PC-9 (cell line): ENCODE measurements at places on chromosomes 12 and 14. TPM values are rescaled to one million over a fixed set of nuclear protein-coding genes. Genes with fewer than 3 reads are reported as not detected.
A peak's percentile ranks its signal among the peaks of the same experiment; 100 is the strongest.

- H3K27ac ChIP-seq = no peak overlapping the region
- H3K36me3 ChIP-seq = no peaks in the 10 kb centered on the region
- no peaks in the 10 kb centered on the region for H3K27me3 ChIP-seq
- H3K4me3 ChIP-seq = no peak overlapping the region
- no peak for DNase-seq
Observed at GRCh38 chr14:89681086-89682018, 264.3 kb upstream of the FOXN3 start.

DNA sequence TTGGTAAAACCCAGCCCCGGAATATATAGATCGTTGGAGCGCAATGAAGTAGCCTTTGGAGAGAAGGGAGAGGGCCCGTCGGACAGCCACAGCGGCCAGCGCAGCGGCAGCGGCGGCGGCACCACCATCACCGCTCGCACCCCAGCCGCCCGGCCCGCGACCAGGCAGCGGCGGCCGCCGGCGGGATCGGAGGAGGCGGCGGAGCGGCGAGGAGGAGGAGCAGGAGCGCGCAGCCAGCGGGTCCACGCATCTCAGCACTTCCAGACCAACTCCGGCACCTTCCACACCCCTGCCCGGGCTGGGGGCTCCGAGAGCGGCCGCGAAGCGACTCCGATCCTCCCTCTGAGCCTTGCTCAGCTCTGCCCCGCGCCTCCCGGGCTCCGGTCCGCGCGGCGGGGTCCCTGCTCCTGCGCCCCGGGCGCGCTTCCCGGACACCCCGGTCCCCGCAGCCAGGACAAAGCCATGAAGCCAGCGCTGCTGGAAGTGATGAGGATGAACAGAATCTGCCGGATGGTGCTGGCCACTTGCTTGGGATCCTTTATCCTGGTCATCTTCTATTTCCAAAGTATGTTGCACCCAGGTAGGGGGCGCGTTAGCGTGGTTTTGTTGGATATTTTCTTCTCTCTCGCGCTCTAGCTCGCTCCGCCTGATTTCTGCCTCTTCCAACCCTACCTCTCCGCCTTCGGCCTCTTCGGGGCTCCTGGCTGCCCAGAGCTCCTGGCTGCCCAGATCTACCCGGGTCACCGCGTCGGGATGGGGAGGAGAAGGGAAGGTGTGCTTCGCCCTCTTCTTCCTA is 400 bp downstream of the CHST11 start:
- H3K4me1 ChIP-seq = peaks cover 47% of the 10 kb centered on the region
- no peaks in the 10 kb centered on the region for H3K27me3 ChIP-seq
- H3K27ac ChIP-seq = peak overlapping the region; percentile 58
- peak overlapping the region; percentile 89 for H3K4me3 ChIP-seq
- H3K36me3 ChIP-seq = no peaks in the 10 kb centered on the region
- DNase-seq = peak; percentile 42

The OR4E2 gene
- not detected in 2 replicates for total RNA-seq

GRCh38 chr12:14561677-14562238 is 5.9 kb downstream of the PLBD1 start:
- no peaks in the 10 kb centered on the region for H3K36me3 ChIP-seq
- H3K27ac ChIP-seq = no peak overlapping the region
- no peaks in the 10 kb centered on the region for H3K27me3 ChIP-seq
- DNase-seq = no peak
- H3K4me1 ChIP-seq = no peaks in the 10 kb centered on the region
- no peak overlapping the region for H3K4me3 ChIP-seq

The RNASE2 gene
- not detected in 2 replicates for total RNA-seq

The SSPN gene
- 10.4 and 14.0 TPM in 2 replicates for total RNA-seq

The ACSS3 gene
- total RNA-seq = 8.5 and 9.4 TPM in 2 replicates

The KRT78 gene
- total RNA-seq = 1.5 and 1.7 TPM in 2 replicates

The PTGER2 gene
- total RNA-seq = 0.15 TPM in 1 of 2 replicates, not detected in the other

DNA sequence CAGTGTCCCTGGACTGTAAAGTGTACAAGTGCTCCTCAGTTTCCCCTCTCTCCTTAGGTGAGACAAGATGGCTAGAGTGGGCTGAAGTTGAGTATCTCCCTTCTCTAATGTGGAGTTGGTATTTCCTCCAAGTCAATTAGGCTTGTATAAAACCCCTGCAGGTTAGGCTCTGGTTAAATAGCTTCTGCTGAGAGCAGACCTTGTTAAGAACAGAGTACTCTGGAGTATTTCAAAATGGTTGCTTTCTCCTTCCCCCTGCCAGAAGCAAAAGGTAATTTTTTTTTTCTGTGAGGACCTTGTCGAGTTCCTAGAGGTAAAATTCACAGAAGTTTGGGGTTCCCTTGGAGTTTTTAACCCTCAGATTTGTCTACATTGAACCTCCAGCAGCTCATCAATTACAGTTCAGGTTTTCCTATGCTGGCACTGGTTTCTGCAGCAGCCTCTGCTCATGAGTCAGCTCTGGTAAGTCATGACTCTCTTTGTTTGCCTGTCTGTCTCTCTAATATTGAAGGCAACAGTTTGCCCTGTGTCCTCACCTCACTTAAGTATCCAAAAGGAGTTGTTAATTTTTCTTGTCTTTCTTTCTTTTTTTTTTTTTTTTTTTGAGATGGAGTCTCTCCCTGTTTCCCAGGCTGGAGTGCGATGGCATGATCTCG is 27.8 kb upstream of the GLIPR1 start:
- H3K36me3 ChIP-seq = no peaks in the 10 kb centered on the region
- no peak overlapping the region for H3K4me3 ChIP-seq
- DNase-seq = no peak
- H3K27ac ChIP-seq = no peak overlapping the region

DNA sequence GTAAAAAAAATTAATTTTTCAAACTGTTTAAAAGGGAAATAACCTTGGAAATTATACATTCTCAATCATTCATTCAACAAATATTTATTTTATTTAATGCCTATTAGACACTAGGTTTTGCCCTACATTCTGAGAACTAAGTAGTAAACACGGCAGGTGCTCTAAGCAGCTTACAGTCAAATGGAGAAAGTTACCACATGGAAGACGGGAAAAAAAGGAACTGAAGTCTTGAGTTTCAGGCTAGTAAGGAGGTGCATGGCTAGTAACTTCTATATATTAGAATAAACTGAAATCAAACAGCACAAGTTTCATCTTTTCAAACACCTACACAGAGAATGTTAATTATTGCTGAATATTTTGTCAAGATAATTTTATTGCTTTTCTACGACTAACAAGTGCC is 52.9 kb downstream of the C12orf42 start:
- peaks cover 7% of the 10 kb centered on the region for H3K27me3 ChIP-seq
- H3K4me3 ChIP-seq = no peak overlapping the region
- no peak overlapping the region for H3K27ac ChIP-seq
- DNase-seq = no peak
- no peaks in the 10 kb centered on the region for H3K36me3 ChIP-seq

DNA sequence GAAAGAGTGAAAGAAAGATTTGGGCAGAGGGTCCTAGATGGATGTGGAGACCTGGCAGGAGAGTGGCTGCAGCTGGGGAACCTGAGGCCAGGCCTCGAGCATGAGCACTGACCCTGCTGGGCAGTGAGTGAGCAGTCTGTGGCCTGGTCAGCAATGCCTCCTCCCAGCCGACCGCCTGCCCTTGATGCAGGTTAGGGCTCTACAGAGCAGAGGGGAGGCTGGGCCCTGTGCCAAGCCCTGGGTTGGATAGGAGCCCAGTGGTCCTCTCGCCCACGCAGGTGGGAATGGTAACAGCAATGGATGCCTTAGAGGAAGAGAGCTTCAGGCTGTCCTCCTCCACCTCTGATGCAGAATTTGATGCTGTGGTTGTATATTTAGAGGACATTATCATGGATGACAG is 59.8 kb downstream of the RAB35 start:
- no peak overlapping the region for H3K4me3 ChIP-seq
- no peaks in the 10 kb centered on the region for H3K27me3 ChIP-seq
- H3K36me3 ChIP-seq = no peaks in the 10 kb centered on the region
- no peak for DNase-seq
- peak overlapping the region; percentile 92; the same call in 1 of the 2 replicates for H3K27ac ChIP-seq

The LBHD2 gene
- 0.52 and 0.78 TPM in 2 replicates for total RNA-seq

The GNB3 gene
- total RNA-seq = not detected in 2 replicates

DNA sequence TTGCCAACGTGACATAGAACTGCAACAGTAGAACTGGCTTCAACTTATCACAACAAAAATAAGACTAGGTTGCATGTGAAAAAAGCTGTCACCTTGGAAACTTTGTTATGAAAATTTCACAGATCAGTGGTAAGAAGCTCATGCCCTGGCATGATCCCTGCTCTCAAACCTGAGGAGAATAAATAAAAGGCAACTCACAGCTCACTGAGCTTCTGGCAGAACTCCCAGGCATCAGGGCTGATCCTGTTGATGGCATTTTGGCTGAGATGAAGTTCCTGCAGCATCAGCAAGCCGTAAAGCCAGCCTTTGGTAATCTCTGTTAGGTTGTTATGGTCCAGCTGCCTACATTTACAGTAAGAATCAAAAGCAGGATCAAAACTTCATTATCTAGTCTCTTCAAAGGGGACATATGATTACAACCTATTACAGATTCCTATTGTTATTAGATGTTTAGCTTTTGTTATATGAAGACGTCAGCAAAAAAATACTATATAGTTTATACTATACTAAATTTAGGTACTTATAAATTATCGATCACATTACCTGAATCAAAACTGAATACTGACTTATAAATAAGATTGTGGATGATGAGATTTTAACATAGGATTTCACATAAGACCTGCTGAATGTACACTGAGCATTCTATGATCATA is 32.0 kb downstream of the LRIG3 start:
- no peak overlapping the region for H3K27ac ChIP-seq
- H3K4me1 ChIP-seq = no peaks in the 10 kb centered on the region

DNA sequence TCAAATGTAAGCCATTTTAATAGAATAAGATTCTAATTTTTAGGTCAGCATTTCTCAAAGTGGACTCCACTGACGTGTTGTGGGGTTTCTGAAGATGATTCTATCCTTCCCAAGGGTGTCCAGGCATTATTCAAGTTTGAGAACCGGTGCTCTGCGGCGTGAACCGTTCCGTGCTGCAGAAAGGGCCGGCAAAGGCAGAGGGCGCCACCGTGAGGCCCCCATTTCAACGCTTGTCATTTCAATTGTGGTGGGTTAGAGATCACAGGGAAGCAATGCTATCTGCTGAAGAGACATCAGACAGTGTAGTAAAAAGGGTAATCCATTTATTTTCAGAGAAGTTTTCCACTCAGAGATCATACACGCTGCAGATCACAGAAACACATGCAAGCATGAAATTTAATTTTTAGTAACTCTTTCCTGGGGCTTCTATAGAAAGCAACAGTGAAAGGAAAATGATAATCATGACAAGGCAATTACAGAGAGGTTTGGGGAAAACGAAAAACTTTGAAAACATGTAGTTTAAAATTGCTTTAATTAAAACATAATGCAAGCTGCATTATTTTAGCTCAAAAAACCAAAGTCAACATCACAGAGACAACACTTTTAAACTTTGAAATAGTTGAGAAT is 201.7 kb downstream of the EXOC5 start:
- no peak overlapping the region for H3K4me3 ChIP-seq
- DNase-seq = peak; percentile 18
- no peaks in the 10 kb centered on the region for H3K4me1 ChIP-seq
- H3K27ac ChIP-seq = no peak overlapping the region
- H3K36me3 ChIP-seq = no peaks in the 10 kb centered on the region
- H3K27me3 ChIP-seq = no peaks in the 10 kb centered on the region

DNA sequence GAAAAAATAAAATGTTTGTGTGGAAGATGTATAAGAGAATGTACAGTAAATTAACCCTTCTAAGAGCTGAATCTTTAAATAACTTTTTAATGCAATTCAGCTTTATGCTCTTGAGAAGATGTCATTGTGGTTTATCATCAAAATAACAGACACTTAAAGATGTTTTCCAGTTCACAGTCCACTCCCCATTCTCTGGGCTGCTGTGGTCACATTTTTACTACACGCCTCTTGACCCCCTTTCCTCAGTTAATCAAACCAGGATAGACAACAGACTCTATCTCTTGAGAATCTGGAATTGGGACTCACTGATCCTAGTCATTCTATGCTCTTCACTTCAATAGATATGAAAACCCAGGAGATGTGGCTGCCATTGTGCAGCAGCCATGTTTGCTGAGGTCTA is 24.7 kb upstream of the OR6J1 start:
- no peak for DNase-seq
- no peaks in the 10 kb centered on the region for H3K36me3 ChIP-seq
- no peaks in the 10 kb centered on the region for H3K27me3 ChIP-seq
- H3K4me3 ChIP-seq = no peak overlapping the region

DNA sequence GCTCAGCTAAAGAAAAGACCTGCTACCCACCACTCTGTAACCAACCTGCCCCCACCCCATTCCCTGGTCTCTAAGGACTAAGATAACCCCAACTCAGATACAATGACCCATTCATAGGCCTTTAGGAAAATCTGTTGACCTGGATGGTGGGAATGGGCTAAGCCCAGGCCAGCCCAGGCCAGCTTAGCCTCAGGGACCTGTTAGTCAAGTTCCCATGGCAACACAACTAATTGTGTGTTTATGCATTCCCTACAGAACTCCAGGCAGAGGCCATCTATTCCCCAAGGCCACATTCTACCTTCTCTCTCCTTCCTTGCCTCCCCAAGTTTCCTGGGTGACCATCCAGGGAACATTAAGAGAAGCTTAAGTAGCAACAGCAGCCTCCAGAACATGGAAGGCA is 16.1 kb upstream of the KRT8 start:
- no peaks in the 10 kb centered on the region for H3K36me3 ChIP-seq
- H3K4me1 ChIP-seq = peaks cover 55% of the 10 kb centered on the region
- H3K27me3 ChIP-seq = no peaks in the 10 kb centered on the region
- H3K4me3 ChIP-seq = no peak overlapping the region
- H3K27ac ChIP-seq = no peak overlapping the region

DNA sequence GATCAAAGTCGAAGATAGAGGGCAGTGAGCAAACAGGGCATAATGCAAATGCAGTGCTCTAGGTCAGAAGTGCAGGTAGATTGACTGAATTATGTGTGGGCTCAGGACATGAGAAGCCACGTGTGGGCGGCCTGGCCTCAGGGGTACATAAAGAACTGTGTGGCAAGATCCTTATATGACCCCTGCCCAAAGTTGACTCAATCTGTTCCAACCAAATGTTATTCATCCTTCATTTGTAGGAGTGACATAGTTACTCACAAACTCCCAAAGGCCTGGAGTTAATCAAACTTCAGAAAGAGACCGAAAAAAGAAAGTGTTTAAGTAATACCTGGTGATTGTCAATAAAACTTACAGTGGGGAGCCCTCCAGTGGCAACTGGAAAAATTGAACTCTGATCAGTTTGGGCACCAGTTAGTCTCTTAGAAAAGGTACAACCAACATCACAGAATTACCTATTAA is 150.4 kb upstream of the FAR2 start:
- no peaks in the 10 kb centered on the region for H3K27me3 ChIP-seq
- H3K36me3 ChIP-seq = no peaks in the 10 kb centered on the region
- no peak for DNase-seq

The MAGOHB gene
- total RNA-seq = 53.8 and 91.4 TPM in 2 replicates

- no peaks in the 10 kb centered on the region for H3K36me3 ChIP-seq
- no peaks in the 10 kb centered on the region for H3K27me3 ChIP-seq
- no peak for DNase-seq
- H3K4me3 ChIP-seq = no peak overlapping the region
Observed at GRCh38 chr12:118098911-118099671, 4.7 kb downstream of the VSIG10 start.

The RFX4 gene
- not detected in 2 replicates for total RNA-seq

- H3K36me3 ChIP-seq = no peaks in the 10 kb centered on the region
- no peak overlapping the region for H3K4me3 ChIP-seq
- no peaks in the 10 kb centered on the region; the same call in 1 of the 2 replicates for H3K4me1 ChIP-seq
- DNase-seq = no peak
- H3K27me3 ChIP-seq = no peaks in the 10 kb centered on the region
Observed at GRCh38 chr14:92637228-92637627, 111.2 kb downstream of the LGMN start.
